Fibroblast of the aortic adventitia (primary cell): ENCODE measurements at places on chromosomes 1 and 21. TPM values are rescaled to one million over a fixed set of nuclear protein-coding genes. Genes with fewer than 3 reads are reported as not detected.

DNA sequence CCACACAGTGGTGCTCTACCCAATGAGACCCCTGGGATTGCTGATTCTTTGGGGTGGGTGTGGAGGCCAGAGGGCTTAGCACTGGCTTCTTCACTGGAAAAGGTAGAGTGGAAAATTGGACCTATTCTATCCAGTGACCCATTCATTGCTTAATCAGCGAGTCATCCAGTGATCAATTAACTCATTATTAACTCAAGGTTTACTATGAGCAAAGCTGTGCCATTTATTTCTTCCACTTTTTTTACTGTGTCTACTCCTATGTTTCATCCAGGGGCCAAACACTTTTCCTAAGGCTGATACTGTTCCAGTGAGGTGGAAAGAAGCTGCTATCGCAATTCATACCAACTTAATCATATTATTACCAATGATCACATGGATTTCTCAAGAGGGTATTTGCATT, 363.9 kb downstream of the RPS6KC1 start:
- no peak for DNase-seq

Gene RUNX1
- 28.0 and 63.5 TPM in 2 replicates for total RNA-seq

Gene ETV3L
- total RNA-seq: not detected in 2 replicates

DNA sequence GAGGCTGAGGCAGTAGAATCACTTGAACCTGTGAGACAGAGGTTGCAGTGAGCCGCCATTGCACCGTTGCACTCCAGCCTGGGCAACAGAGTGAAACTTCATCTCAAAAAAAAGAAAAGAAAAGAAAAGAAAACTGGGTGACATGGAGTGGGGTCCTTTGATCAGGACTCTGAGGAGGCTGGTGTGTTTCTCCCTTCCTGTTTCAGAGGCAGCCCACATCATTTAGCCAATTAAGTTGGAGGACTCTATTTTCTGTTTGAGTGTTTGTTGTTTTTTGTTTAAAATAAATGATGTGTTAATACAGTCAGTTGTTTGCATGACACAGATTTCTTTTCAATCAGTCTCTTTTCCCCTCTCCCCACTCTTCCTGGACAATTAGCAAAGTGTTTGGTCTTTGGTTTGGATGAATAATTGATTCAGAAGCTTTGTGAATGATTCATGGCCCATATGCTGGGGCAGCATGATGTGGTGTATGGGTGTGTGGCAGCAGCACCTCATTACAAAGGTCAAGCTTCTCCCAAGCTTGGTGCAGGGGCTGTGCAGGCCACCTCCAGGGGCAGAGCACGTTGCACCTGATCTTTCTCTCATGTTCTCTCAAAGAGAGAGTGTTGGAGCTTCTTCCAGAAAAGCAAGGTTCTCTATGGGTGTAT, 48.8 kb downstream of the CACNA1E start:
- DNase-seq: no peak
